ENCODE measurements at places on chromosomes 1 and 21.
A peak's percentile ranks its signal among the peaks of the same experiment; 100 is the strongest.

DNA sequence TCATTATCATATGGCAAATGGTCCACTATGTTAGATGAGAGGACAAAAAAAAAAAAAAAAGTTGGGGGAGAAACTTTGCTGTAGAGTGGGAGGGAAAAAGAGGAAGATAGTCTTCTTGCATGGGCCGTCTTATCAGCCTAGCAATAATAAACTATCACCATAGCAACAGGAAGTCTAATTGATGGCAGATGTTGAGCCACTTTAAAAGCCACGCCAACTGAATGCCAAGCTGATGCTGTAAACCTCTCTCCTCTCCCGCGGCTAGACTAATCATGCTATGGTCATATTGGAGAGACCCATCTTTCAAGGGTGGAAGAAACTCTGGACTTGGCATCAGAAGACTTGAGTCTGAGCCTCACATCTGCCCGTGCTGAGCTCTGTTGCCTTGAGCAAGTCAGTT lies 122.2 kb upstream of the HOOK1 start:
- DNase-seq: peak; percentile 51

DNA sequence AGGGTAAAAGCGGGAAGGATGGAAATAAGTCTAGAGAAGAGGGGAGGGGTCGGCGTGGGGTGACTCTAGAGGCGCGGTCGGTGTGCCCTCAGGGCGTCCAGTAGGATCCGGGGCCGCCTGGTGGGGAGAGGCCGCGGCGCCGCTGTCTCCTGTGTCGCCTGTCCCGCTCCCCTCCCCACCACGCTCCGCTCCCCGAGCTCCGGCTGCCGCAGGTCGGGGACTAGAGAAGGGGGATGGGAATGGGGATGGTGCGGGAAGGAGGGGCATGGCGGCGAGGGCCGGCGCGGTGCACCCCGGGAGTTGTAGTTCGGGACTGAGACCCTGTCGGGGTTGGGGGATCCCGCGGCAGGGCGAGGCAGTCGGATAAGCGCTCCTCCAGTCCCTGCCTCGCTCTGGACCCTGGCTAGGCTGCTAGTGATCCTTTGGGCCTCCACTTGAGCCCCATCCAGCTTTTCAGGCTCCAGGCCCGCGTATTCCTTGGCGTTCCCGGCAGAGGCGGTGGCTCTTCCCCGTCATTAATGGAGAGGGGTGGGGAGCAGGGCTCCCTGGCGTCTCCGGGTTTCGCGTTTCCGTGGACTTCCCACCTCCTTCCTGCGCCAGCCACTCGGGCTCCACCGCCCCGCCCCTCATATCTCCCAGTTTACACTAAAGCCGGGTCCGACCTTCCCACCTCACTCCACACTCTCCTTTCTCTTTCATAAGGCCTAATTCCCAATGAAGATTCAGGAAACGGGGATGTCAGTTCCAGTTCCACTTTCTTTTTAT lies at the start of gene ENTREP3:
TSS of gene ENTREP3 (minus strand) at position 241 of the 765 bp plus-strand sequence. CDS start 606 bp downstream, outside the sequence.
- DNase-seq: peak; percentile 95

DNA sequence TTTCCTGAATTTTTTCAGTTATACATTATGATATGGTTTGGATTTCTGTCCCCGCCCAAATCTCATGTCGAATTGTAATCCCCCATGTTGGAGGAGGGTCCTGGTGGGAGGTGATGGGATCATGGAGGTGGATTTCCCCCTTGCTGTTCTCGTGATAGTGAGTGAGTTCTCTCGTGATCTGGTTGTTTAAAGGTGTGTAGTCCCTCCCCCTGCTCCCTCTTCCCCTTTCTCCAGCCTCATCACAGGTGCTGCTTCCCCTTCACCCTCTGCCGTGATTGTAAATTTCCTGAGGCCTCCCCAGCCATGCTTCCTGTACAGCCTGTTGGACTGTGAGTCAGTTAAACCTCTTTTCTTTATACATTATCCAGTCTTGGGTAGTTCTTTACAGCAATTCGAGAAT lies 93.2 kb upstream of the HNRNPU start:
- no peak for DNase-seq

- peak; percentile 68 for DNase-seq
Measured at GRCh38 chr1:226128487-226129075, 58.0 kb downstream of the ACBD3 start.

DNA sequence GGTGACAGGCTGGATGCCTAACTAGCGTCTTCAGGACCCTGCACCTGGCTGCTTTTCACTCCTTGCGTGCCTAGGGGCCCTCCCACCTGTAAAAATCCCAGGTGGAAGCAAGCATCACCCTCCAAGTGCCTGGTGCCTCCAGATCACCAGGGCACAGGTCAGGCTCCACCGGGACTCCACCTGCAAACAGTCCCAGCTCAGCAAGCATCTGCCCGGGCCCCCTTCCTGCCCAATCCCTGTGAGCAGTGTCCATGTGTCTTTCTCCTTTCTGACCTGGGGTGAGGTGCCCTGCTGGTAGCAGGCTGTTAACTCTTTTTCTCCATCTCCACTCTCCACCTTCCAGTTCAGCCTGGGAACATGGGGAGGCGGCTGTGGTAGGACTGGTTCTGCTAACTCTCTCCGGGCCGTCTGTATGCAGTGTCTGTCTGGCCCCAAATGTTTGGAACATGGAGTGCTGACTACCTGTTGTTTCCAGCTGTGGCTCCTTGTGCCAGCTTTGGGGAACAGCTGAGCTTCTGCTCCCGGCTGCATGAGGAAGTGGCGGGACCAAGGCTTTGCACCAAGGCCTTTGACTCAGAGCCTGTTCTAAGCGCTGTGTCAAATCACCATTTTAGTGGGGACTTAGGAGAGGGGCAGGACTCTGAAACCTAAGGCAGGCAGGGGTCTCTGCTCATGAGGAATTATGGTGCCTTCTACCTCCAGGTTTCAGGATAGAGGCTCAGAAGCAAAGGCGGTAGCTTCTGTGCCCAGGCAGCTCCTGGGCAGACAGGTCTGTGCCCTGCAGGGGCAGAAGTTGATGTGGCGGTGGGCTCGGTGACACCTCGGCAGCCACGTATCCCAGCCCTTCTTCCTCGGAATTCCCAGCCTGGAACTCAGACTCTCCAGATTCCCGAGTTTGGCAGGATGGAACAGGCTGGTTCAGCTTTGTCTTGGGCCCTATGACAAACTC lies 5.5 kb downstream of the GPR137B start:
- no peak for DNase-seq

DNA sequence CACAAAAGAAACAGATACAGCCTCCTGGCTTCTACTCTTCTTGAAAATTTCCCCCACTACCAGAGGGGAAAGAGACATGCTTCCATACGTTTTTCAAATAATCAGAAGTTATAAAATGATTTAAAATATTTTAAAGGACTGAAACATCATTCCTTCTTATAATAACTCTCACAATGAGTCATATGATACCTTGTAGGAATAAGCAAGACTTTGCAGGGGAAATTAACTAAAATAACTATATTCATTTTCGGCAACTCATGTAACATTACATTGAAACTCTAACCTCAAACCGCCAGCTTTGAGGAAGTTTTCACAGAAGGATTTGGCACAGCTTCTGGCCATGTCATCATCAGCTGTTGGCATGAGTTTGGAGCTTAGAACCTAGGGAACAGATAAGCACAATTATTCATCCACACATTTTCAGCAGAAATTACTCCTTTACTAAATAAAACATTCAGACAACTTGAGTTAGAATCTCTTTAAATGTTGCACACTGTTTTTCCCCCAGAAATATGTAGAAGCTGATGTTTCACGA lies 85.9 kb downstream of the USP24 start:
- peak; percentile 88 for DNase-seq

DNA sequence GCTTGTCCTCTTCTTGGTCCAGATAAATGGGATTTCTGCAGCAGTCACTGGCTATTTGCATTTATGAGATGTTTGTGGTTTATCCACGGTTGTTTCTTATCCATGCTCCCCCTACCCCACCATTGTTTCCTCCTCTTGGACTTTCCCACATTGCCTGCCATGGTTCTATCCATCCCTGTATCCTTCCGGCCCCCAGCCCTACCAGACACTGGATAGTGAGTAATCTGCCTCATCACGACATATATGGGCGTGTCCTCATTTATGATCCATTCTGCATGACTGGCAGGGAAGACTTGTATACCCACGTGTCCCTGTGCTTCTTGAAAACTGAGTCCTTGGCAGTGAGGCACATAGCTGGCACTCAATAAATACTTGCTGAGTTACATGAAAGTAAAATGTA lies 40.1 kb downstream of the CACNA1S start:
- peak; percentile 49 for DNase-seq

- no peak for DNase-seq
Measured at GRCh38 chr1:117499071-117499470, 106.8 kb upstream of the TENT5C start.

DNA sequence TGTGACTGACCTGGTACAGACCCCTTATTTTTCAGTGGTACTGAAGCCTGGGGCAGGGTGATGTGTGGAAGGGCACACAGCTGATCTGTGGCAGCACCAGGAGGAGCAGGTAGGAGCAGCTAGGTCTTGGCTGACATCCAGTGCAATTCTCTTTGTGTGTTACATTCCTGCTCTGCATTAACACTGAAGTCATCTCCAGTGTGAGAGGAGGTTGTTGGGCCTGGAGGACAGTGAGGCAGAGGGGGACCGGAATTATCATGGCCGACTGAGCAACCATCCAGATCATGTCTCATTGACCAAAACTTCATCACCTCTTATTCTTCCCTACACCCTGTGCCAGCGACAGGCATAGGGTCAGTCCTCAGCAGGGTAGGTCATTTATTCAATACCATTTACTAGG lies 1.5 kb downstream of the SLAMF8 start:
- DNase-seq: peak; percentile 28

GRCh38 chr1:17509363-17509762 lies 30.1 kb upstream of the ARHGEF10L start:
- no peak for DNase-seq

GRCh38 chr1:176696109-176696508 lies 233.1 kb downstream of the PAPPA2 start:
- DNase-seq: peak; percentile 16

DNA sequence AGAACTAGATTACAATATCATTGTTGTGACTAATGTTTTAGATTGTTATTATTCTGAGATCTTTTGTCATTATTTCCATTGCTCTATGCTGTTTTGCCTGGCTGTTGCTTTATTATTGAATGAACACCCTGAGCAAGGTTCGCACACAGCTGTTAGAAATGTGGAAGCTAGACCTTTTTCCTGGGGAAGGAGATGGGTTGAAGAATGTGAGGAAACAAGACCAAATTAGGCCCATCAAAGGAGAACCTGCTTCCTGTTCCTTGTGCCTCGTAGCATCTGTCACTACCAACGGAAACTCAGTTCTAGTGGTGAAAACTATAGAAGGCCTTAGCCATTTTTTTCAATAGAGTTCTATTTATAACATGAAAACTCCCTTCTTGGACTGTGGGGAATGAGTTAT lies 68.7 kb downstream of the RGL1 start:
- DNase-seq: no peak

- DNase-seq: no peak
Measured at GRCh38 chr1:175116903-175117302, 49.3 kb downstream of the TNN start.

GRCh38 chr21:34116569-34116968 lies 43.2 kb downstream of the MRPS6 start:
- no peak for DNase-seq

DNA sequence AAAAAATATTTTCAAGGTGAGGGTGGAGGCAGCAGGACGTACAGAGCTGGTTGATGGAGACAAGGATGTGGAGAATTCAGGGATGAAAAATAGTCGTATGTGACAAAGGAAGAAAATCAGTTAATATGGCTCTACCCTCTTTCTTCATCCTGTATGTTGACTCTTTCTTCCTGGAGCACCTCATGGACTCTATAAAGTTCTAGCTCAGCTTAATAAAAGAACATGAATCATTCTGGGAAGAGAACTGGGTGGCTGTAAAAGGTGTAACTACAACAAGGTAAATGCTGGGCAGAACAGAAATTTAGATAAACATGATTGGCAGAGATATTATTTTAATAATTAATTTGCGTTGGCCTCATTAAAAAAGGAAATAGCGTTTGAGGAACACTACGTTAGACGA lies 241.8 kb upstream of the MAP1LC3C start:
- no peak for DNase-seq

DNA sequence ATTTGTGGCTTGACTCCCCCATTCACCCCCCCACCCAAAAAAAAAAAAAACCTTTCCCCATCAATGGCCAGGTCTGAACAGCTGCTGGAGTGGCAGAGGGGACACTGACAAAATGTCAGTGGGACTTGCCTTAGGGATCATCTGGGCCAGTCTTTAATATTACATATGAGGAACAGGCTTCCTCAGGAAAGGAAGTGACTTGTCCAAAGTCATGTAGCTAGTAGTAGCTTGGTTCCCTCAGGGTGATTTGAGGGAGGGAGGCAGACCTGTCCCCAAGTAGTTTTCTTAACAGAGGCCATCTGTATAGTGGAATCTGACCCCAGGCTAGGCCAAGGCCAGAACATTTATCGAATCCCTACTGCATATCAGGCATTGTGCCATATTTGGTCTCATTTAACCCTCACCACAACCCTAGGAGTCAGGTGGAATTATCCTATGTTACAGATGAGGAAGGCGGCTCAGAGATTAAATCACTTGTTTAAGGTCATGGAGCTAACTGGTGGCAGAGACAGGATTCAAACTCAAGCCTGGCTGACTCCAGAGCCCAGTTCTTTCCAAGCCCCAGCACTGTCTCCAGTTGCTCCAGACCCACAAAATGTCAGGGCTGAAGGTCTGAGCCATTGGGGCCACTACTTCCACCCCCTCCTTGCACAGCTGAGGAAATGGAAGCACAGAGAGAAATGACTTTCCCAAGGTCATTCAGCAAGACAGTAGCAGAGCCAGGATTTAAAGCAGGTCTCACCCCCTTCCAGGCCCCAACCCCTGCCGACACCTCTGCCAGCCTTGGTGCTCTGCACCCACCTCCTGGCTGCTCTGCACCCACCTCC lies 10.4 kb downstream of the ZBTB7B start:
- DNase-seq: no peak

DNA sequence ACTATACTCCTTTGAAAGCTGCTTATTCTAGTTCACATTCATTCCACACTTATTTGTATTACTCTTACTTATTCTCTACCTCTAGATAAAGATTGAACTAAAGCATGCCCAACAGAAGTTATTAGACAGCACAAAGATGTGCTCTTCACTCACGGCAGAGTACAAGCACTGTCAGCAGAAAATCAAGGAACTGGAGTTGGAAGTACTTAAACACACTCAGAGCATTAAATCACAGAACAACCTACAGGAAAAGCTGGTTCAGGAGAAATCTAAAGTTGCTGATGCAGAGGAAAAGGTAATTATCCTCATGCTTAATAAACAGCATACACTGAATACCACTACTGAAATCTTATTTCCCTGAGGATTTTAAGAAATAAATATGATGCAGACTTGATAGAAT lies 81.3 kb upstream of the PPIH start:
- no peak for DNase-seq

- peak; percentile 14 for DNase-seq
Measured at GRCh38 chr1:216523449-216524190, 100.4 kb upstream of the USH2A start.

- no peak for DNase-seq
Measured at GRCh38 chr1:192592981-192593708, 17.6 kb downstream of the RGS1 start.

- no peak for DNase-seq
Measured at GRCh38 chr1:54927472-54928240, 40.7 kb upstream of the DHCR24 start.

DNA sequence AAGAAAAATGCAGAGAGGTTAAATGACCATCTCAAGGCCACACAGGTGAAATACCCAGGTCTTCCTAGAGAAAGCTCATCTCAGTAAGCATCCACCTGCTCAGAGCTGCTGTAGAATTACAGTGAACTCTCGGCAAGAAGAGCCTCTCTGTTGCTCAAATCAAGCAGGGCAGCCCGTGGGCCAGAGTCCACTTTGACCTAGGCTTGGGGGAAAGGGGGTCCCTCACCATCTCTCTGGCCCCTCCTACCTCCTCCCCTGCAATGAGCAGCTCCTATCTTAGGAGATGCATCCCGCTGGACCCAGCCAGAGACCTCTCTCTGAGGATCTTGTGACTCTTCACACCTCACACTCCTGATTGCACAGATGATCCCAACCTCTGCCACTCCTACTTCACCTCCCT lies 364.7 kb downstream of the PTPRU start:
- no peak for DNase-seq

All from astrocyte of the hippocampus (primary cell).